ENCODE measurements at places on chromosomes 3 and 15.

DNA sequence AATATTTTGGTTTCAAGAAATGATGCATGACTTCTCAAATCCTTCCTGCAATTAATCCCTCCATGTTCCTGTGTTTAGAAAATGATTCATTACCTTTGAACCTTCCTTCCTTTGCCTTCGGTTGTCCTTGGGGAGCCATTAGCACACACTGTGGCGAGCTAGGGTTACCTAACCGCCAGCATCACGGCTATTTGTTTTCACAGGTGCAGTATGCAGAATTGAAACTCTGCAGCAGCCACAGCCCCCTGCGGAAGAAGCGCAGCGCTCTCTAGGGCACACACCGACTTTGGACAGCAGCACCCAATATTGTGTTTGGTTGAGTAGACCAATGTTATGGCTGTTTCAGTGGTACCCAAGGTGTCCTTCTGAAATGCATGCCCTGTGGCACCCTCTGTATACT, 247.4 kb downstream of the MCTP2 start:
- DNase-seq: no peak

- no peak for DNase-seq
Observed at GRCh38 chr3:136559896-136560295, 192.3 kb downstream of the STAG1 start.

- peak; percentile 19 for DNase-seq
Observed at GRCh38 chr3:33030802-33031201, 66.1 kb downstream of the GLB1 start.

- no peak for DNase-seq
Observed at GRCh38 chr3:87982421-87982820, 76.4 kb downstream of the CGGBP1 start.

GRCh38 chr3:58237941-58238681, 519 bp downstream of the ABHD6 start:
- no peak for DNase-seq

GRCh38 chr3:24161841-24162240, 216.8 kb downstream of the NR1D2 start:
- no peak for DNase-seq

- DNase-seq: no peak
Observed at GRCh38 chr15:60916032-60916678, 312.9 kb downstream of the RORA start.

- DNase-seq: no peak
Observed at GRCh38 chr3:138678086-138678485, 69.5 kb downstream of the FAIM start.
